ENCODE measurements at places on chromosomes 2 and 18.

DNA sequence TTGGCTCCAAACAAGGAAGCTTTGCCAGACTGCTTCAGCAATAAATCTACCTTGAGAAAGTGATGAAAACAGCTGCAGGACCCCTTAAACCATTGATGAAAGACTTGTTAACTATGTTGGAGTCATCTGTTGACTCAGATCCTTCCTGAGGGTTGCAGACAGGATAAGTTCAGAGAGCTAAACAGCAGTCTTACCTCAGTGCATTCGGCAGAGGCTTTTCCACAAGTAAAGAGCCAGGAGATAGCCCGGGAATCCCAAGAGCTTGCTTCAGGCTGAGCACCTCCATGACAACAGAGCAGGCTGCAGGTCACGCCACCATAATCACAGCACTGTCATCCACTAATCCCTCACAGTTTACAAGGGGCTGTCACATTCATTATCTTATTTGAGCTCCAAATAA is 23.7 kb downstream of the KIAA2012 start:
- no peak for DNase-seq

- no peak for DNase-seq
These were observed 162.6 kb downstream of the GFPT1 start for GRCh38 chr2:69224512-69224837.

- no peak for DNase-seq
These were observed 15.4 kb downstream of the FBXO15 start for GRCh38 chr18:74132201-74132600.

DNA sequence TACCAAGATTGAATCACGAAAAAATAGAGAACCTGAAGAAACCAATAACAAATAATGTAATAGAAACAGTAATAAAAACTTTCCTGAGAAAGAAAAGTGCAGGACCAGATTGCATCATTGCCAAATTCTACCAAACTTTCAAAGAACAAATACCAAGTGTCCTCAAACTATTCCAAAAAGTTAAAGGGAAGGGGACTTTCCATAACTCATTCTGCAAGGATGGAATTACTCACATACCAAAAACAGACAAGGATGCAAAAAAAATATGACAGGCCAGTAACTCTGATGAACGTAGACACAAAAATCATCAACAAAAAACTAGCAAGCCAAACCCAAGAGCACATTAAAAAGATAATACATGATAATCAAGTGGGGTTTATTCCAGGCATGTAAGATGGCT is 172.3 kb upstream of the SLC35G4 start:
- DNase-seq = no peak

DNA sequence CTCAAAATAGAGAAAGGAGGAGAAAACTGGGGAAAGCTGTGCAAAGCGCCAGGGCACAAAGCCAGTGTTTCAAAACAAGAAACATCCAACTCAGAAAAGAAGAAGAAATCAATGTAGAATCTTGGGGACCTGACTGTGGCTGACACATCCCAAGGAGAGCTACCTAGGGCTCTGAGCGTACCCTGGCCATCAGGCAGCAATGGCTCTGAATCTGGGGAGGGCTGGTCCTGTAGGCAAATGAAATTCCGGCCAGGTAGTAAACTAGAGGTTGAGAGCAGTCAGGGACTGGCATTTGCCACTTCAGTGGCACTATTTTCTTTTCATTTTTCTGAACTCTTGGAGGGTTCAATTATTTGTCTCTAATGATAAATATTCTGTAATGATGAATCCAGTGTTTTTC is 525.8 kb downstream of the STK39 start:
- DNase-seq = no peak

GRCh38 chr2:174903264-174903556 is 102.0 kb downstream of the CHN1 start:
- no peak for DNase-seq

DNA sequence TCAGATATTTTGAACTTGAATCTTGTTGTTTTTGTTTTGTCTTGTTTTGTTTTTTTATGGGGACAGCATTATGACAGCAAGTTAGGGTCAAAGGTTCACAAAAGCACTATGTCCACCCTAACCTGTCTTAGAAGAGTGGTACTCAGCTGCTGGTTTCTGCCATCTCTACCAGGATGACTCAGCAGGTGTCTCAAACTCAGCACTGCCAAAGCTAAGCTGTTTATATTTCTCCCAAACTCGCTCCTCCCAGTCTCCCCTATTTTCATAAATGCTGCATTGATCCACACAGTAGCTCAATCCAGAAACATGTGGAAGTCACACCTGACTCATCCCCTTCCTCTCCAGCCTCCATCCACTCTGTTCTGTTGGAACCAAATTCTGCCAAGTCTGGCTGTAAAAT is 134.9 kb downstream of the ZBTB7C start:
- DNase-seq = no peak

DNA sequence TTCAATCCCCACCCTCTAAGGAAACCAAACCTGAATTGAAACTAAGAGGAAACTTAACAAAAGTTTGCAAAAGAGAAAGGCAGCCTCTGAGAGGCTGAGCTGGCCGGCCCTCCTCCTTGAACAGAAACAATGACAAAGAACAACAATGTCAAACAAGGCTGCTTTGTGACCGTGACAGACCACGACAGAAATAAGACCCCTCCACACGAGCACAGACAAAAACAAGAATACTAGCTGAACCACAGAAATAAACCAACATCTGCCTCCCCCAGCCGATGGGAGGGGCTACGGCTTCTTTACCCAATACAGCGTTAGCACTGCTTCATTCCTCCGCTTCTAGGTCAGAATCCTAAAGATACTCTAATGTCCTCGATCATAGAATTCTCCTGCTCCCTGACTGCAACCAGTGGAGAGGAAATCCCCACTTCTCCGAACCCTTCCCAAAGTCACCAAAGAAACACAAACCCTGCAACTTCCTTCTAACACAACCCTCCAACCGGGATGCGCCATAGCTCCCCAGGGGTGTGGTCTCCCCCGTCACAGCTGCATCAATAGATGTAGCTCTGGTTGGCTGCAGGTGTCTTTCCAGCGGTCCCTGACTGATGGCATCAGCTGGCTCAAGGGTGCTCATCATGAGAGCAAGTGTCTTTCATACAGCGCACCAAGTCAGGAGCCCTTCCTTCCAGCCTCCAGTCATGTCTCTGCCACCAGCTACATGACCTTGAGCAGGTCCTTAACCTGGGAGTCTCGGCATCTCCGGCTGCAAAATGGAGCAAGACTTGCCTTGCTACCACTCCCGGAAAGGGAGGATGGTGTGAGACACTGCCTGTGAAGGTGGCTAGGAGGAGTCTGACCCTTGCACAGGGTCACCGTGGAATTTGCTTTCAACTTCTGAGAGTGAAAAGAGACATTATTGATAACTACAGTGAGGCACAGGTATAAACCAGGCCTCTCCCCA is 198.6 kb downstream of the HAUS1 start:
- no peak for DNase-seq

DNA sequence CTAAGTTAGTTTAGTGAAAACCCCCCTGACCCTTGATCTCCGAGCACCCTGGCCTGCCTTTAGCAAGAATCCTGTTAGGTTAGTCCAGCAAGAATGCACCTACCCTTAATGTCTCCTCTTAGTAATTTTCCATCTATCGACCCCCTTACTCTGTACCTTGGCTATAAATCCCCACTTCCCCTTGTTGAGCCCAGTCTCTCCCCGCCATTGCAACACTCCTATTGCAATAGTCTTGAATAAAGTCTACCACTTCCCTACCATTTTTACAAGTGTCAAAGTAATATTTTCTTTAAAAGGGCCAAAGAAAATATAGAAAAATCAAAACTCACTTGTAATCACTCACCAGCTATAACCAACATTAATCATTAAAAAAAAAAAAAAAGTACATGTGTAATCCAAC is 4.2 kb upstream of the ZBTB7C start:
- no peak for DNase-seq

DNA sequence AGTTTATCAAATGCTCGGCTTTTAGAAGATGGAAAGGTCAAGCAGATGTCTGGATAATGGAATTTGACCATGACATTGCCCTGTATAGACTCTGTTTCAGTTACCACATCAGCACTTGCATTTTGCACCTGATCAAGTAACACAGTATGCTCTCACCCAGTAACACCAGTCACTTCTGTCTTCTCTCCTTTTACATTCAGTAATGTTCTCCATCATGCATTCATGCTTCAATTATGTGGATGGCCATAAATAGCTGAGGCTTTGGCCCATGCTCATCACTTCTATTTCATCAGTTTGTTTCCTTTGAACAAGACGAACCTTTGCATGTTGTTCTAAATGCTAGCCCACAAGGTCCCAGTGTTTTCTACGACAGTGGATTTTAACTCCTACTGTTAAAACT is 322.9 kb upstream of the ACVR2A start:
- DNase-seq = no peak

- DNase-seq = no peak
These were observed 458.5 kb upstream of the ACVR2A start for GRCh38 chr2:147386284-147386683.

GRCh38 chr2:216873573-216873972 is 13.7 kb upstream of the TNP1 start:
- no peak for DNase-seq

GRCh38 chr2:231727621-231728020 is 19.3 kb downstream of the PTMA start:
- no peak for DNase-seq

GRCh38 chr2:96526101-96526591 is 10.4 kb upstream of the ARID5A start:
- DNase-seq = no peak

DNA sequence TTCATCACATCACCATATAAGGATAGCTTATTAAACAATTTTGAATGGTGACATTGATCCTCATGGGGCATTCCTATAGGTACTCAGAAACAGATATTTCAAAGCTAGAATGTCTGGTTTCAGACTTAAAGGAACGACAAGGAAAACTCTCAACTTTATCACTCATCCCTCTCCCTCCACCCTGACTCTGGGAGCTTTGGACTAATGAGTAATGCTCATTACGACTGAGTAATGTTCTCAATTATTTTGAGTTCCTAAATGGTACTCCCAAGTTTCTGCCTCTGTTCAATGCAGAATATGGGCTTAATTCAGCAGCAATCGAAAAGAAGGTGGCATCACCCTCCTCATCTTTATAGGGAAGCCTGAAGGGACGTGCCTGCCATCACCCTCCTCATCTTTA is 43.4 kb downstream of the RFX8 start:
- no peak for DNase-seq

- no peak for DNase-seq
These were observed 264.5 kb downstream of the SOCS6 start for GRCh38 chr18:70553245-70553935.

GRCh38 chr2:216485237-216485636 is 13.4 kb upstream of the RPL37A start:
- DNase-seq = no peak

DNA sequence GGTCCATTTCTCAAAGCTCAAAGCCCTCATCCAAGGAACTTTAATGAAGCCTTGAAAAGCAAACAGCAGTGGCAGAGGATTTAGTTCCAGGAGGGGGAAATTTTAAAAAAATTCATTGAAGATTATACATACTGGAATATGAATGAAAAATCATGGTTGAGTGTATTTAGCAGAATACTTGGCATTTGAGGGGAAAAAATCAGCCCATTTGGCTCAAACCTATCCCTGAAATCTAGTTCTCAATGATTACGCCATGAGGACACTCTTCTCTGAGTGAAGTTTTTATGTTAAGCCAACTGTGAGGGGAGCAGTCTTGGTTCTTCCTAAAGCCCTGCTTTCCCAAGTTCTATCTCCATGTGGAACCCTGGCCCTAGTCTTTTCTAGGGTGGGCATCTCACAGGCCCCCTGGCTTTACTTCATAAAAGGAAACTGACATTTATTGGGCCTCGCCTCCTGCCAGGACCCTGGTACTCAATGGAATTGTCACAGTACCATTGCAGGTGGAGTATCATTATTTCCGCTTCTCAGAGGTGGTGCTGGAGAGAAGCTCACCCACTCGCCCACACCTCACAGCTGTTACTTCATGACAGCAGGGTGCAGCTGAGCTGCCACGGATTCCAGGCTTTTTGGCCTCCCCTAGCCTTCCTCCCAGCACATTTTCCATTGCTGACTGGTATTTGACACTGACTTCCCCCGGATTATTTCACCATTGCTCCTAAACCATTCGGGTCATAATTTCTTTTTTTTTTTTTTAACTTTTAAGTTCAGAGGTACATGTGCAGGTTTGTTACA is 56.8 kb downstream of the NXPH2 start:
- DNase-seq = no peak

DNA sequence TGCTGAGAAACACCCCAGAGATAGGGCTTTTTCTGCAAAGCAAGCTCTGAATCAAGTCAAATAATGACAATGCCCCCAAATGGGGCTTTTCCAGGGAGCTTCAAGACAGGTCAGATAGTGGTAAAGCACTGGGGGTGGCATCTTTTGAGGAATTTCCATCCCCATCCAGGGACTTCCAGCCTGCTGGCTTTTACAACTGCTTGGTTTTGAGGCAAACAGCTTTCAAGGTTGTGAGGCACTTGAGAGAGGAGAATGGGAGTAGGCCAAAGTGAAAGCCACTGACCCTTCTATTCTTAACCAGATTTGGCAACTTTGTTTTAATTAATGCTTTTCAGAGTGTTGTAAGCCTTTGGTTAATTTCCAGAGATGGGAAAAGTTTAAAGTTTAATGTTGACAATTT is 762.0 kb upstream of the POU3F3 start:
- DNase-seq = no peak

GRCh38 chr2:28175028-28175427 is 217.6 kb upstream of the FOSL2 start:
- DNase-seq = no peak

GRCh38 chr2:38716185-38716584 is 35.0 kb downstream of the SRSF7 start:
- no peak for DNase-seq

DNA sequence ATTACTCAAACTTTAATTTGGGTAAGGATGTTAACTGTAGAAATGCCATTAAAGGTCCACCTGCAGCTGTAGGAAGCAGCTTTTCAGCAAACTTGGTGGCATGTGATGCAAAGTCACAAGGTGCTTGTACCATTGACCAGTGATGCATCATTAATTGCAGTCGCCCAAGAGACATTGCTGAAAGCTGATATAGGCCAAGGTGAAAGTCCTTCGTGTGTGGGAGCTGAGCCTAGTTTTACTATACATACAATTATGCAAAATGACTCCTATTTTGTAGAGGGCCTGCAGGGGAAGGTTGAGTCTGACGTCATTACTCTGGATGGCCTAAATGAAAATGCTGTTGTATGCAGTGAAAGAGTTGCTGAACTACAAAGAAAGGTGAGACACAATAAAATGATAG is 40.5 kb downstream of the ALMS1 start:
- DNase-seq = no peak

GRCh38 chr2:195779491-195779890 is 122.5 kb downstream of the SLC39A10 start:
- DNase-seq = no peak

Measured in gastrocnemius medialis (tissue), 4 donors.